ENCODE measurements at places on chromosomes 7 and 10. TPM values are rescaled to one million over a fixed set of nuclear protein-coding genes. Genes with fewer than 3 reads are reported as not detected.

Gene PLEKHS1
- not detected for total RNA-seq

Gene ANKRD1
- not detected for total RNA-seq

Gene OR2A14
- total RNA-seq: not detected

GRCh38 chr7:131039355-131039762 is 288.3 kb upstream of the MKLN1 start:
- no peak for DNase-seq

DNA sequence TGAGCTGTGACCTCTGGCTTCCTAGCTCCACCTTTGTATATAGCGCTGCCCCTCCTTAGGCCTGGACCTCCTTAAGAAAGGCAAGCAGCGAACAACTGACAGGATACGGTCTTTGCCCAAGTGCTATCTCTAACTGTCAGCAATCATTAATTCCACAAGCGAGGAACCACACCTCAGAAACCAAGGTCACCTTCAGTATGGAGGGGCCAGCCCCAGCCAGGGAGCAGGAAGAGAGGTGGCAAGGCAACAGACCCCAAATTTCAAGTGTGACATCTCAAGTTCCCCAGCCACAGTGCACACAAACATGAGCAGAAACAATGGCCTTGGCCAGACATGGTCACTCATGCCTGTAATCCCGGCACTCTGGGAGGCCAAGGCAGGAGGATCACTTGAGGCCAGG is 4.8 kb upstream of the AOC1 start:
- no peak for DNase-seq

- no peak for DNase-seq
Observed at GRCh38 chr7:54419209-54419608, 123.0 kb upstream of the VSTM2A start.

DNA sequence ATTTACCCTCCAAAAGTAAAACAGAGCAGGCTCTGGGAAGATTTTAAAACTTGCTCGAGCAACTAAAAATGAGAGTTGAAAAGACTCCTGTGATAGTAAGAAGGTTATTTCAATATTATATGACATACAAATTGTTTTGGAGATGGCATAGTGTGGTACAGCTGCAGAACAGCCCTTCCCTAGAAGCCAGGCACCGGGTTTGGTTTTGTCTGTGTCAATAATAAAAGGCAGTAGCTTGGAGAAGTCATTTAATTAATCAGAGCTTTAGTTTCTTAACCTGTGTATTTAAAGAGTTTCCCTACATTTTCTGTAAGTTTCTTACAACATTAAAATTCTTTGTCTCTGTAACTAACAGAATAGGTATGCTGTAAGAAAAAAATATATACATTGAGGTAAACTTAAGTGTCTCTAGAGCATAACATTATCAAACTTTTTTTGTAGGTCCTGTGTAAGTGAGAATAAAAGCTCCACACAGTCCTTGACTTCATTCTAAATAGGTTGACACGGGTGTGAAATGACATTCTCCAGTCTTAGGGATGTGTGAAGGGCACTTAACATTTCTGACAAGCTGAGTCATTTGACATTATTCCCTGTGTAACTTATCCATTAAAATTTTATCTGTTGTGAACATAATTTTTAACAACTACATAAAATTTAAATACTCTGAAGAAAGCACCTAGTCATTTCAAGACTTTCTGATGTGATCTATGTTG is 425.0 kb upstream of the ETV1 start:
- DNase-seq: no peak

- DNase-seq: no peak
Observed at GRCh38 chr10:47098964-47099363, 187.7 kb downstream of the PTPN20 start.

DNA sequence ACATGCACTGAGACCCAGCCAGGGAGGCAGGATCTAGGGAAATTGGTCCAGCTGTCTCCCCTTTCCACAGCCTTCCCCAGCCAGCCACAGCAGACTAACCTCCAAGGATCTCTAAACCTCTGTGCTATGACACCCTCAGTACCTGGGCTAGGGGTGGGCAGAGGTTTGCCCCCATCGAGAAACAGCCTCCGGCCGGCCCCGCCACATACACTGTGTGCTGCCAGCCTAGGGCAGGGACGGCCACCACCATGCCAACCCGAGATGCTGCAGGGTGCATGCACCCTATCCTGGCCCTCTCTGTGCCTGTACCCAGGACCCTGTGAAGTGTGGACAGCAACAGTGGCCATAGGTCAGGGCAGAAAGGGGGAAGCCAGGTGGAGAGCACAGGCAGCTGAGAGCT is 58.1 kb downstream of the PARP12 start:
- no peak for DNase-seq

DNA sequence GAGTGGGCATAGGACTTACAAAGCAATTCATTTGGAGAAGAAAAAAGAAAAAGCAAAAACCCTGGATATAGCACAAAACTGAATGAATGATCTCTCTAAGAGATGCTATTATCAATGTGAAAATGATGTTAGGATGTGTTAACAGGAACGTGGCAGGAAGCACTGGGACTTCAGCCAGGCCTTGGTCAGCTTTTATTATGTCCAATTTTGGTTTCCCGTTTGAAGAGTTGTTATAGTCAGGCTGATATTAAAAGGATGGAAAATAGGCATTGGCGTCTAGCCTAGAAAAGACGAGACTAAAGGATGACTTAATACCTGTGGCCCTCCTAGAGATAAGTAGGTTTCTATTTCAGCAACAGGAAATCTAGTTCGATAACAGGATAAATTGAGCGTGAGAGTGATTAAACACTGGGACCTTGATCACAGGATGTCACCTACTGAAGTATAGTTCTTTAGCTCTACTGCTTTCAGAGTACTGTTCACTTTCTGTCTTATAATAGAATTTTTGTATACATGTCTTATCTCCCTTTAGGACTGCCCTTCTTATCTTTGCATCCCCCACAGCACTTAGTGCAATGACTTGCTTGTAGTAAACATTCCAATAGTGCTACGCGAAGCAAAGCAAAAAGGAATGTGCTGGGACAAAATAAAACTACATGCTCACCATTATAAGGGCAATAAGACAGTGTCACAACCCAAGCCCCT is 99.8 kb upstream of the AGBL3 start:
- DNase-seq: no peak

All from neural crest cell (in vitro differentiated cells).